ENCODE measurements at places on chromosomes 1 and 21. TPM values are rescaled to one million over a fixed set of nuclear protein-coding genes. Genes with fewer than 3 reads are reported as not detected.
A peak's percentile ranks its signal among the peaks of the same experiment; 100 is the strongest.

GRCh38 chr1:107139833-107140702, 771 bp upstream of the NTNG1 start:
- DNase-seq = peak; percentile 65

- DNase-seq = peak; percentile 60
These were observed 1.2 kb upstream of the DHRS3 start for GRCh38 chr1:12618965-12619791.

- DNase-seq = peak; percentile 28
These were observed 21.6 kb downstream of the MECR start for GRCh38 chr1:29209173-29209572.

GRCh38 chr1:198780376-198780775, 141.5 kb downstream of the PTPRC start:
- DNase-seq = no peak

DNA sequence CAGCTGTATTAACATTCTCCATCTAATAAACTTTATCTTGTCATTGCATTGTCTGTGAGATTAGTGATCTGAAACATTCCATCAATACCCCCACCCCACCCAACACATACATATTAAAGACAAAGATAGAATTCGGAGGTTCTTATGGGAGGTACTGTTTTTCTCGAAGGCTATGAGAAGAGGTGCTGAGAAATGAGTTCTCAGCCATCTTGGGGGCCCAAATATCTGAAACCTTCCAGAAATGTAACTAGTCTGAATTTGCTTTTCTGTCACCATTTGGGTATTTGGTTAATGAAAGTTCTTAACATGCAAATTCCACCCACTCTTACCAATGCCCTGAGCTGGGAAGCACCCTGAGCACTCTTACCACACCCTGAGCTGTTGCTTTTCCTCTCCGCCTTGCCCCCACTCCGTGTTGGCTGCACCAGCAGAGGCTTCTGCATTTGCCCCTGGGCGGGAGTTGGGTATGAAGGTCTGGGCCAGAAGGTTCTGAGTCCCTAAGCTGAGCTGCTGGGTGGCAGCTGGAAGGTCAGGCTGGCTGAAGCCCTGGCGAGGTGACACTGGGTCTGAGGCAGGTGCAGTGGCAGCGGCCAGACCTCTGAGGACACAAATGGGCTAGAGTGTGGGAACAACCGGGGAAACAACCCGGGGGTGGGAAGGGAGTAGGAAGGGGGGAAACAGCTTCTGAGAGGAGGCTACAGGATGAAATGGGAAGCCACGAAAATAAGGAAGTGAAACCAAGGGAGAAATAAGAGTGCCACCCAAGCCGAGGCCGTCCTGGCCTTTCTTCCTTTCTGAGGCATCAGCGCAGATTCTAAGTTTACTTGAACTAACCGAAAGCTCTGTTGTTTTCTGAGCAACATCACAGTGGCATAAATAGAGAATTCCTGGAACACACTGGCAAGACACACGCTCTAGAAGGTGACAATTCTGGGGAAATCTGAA, 26.3 kb upstream of the IER5 start:
- DNase-seq = no peak

GRCh38 chr1:7093297-7093696, 308.0 kb downstream of the CAMTA1 start:
- no peak for DNase-seq

DNA sequence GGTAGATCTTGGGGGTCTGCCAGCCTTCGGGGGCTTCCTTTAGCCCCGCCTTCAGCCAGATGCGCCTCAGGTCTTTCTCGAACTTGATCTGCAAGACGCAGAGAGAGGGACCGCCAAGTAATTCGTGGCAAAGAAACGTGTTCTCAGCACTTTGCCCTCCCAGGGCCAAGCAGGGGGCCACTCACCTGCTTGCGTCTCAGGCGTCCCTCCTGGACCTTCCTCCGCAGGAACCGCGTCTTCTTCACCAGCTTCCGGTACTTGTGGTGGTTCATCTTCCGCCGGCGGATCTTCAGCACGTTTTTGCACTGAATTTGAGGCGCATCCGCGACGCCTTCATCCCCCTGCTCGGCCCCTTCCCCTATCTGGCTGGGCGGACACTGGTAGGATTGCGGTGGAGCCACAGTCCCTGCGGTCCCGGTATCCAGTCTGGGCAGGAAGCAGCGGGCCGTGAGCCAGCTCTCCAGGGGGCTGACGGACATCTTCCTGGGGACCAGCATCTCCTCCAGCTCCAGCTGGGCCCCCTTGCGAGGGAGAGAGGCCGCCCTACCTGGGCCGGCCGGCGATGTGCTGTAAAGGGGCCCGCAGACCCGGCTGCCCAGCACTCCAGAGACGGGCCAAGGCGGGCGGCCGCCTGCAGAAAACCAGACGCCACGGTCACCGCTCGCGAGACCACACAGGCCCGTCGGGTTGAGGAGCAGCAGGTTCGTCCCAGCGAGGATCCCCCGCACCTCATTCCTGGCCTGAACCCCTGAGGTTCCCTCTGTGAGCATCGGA, 1.0 kb downstream of the AURKAIP1 start:
- DNase-seq = no peak

DNA sequence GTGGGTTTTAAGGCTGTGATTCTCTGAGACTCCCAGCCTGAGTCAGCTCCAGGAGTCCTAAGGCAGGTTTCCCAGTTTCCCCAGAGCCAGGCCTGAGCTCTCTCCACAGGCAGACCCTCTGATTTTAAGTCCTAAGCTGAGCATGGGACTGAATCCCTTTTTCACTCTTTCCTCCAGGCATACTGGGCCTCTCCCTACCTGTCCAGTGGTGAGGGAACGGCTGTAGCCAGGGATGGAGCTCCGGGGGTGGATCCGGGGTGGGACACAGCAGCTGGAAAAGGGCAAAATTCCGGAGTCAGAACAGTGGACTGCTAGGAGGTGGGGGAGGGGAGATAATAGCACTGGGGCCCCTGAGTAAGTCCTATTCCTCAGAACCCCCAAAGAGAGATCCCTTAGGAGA, 30.0 kb downstream of the DLGAP3 start:
- DNase-seq = no peak

DNA sequence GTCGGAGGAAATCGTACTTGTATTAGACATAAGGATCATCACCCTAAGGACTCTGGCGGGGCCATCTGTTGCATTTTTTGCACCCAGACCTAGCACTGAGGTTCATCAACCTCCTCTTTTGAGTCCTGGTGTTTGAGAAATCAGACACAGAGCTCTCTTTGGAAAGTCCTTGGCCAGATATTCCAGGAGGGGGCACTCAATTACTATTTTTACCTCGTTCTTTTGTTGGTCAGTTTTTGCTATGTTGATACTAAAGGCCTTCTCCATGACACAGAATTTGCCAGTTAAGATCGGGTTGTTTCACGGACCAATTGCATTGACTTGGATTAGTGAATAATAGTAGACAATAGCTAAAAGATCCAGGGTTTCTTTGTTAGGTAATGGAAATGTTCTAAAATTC, 711.2 kb downstream of the KCNT2 start:
- no peak for DNase-seq

DNA sequence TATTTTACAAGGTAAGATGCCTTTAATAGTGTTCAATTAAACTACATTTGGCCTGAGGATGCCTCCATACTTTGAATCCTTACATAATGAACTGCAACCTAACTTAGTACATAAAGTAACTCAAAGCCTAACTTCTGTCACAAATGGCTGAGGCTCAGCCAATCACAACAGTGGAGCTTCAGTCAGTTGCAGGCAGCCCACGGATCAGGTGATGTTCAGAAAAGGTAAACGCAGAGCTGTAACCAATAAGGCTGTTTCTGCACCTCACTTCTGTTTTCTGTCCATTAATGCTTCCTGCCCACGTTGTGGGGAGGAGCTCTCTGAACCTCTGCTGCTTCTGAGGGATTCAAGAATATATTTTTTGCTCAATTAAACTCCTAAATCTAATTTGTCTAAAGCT, 94.8 kb upstream of the KIAA0040 start:
- no peak for DNase-seq

GRCh38 chr1:61051443-61051718, 31.0 kb upstream of the NFIA start:
- no peak for DNase-seq

- DNase-seq = no peak
These were observed 56.3 kb downstream of the TBX15 start for GRCh38 chr1:118931876-118932275.

DNA sequence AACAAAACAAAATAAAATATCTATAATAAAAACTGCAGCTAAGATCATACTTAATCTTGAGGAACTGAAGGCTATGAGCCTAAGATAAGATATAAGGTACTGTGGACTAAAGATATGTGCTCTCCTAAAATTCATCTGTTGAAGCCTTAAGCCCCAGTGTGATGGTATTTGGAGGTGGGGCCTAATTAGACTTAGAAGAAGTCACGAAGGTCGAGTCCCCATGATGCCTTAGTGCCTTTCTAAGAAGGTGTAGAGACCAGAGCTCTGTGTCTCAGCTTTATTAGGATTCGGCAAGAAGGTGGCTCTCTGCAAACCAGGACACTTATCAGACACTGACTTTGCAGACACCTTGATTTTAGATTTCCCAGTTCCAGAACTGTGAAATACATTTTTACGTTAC, 622.0 kb upstream of the BRINP3 start:
- DNase-seq = no peak

The OR2G2 gene
- total RNA-seq = not detected

The CLIC4 gene
- 526 TPM for total RNA-seq

The HMGCS2 gene
- not detected for total RNA-seq

The GREM2 gene
- total RNA-seq = 5.4 TPM

The CNIH3 gene
- 19.6 TPM for total RNA-seq

The TMEM269 gene
- total RNA-seq = not detected

The FCRL4 gene
- total RNA-seq = not detected

The ASCL5 gene
- not detected for total RNA-seq
